ENCODE measurements at places on chromosomes 1 and 21.

DNA sequence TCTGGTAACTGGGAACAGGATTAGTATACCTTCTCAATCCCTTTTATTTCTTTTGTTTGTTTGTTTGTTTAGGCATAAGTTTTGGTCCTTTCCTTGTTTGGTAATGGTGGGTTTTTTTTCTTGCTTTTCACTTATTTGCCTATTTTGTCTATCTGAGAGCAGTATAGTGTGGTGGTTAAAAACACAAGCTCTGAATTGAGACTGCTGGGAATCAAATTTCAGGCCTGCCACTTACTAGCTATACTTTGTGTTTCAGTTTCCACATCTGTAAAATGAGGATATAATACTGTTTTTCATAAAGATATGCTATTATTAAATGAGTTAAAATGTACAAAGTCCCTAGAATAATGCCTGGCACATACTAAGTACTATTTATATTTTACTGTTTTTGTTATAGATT, 81.6 kb upstream of the IVNS1ABP start:
- DNase-seq: no peak

DNA sequence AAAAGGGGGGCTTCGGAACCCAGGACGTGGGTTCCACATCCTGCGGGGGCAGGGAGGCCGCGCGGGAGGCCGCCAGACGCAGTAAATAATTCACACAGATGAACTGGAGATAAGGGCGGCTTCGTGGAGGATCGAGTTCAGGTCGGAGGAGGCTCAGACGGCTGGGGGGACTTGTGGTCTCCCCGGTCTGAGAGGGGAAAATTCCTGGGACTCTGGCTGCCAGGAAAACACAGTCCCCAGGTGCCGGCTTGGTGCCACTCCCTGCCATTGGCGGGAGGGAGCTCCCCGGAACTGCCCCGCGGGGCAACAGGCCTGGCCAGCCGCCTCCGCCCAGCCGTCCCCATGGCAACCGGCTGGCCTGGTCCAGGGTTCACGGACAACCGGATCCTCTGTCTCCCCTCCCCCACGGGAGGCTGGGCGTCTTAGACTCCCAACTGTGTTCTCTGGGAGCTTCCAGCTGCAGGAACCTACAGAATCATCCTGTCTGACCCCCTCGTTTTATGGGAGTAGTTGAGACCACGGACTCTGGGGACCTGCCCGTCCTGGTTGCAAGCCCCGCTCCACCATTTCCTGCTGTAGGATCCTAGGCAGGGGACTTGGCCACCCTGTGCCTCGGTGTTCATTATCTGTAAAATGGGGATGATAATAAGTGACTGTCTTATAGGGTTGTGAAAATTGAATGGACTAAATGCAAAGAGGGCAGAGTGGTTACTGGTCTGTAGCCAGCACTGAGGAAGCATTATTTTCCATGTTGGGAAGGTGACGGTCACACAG, 9.6 kb downstream of the CAMK2N1 start:
- no peak for DNase-seq

GRCh38 chr1:192443616-192444015, 126.8 kb downstream of the RGS21 start:
- no peak for DNase-seq

- DNase-seq: no peak
Measured at GRCh38 chr1:183806675-183807074, 1.8 kb downstream of the RGL1 start.

GRCh38 chr21:14900611-14901010, 164.2 kb downstream of the NRIP1 start:
- DNase-seq: no peak

GRCh38 chr1:63877021-63877767, 103.4 kb downstream of the ROR1 start:
- DNase-seq: no peak

GRCh38 chr1:51799372-51799771, 79.2 kb downstream of the NRDC start:
- DNase-seq: no peak

DNA sequence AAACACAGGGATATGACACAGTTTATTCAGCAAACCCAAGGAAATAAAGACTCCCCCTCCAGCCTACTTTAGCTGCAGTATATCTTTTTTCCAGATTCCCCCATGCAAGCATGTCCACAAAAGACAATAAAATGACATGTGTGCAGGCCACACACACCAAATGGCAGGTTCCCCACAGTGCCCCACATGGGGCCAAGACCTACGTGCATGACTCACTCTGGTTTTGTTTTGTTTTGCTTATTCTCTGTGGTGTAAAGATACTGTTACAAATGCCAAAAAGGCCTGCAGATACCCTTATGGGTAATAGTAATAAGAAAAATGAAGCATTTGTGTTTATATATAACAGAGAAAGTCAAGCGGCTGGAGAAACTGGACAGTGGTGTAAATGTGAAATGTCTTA, 71.6 kb downstream of the RD3 start:
- DNase-seq: no peak

GRCh38 chr1:103267893-103268292, 159.6 kb upstream of the COL11A1 start:
- DNase-seq: no peak

DNA sequence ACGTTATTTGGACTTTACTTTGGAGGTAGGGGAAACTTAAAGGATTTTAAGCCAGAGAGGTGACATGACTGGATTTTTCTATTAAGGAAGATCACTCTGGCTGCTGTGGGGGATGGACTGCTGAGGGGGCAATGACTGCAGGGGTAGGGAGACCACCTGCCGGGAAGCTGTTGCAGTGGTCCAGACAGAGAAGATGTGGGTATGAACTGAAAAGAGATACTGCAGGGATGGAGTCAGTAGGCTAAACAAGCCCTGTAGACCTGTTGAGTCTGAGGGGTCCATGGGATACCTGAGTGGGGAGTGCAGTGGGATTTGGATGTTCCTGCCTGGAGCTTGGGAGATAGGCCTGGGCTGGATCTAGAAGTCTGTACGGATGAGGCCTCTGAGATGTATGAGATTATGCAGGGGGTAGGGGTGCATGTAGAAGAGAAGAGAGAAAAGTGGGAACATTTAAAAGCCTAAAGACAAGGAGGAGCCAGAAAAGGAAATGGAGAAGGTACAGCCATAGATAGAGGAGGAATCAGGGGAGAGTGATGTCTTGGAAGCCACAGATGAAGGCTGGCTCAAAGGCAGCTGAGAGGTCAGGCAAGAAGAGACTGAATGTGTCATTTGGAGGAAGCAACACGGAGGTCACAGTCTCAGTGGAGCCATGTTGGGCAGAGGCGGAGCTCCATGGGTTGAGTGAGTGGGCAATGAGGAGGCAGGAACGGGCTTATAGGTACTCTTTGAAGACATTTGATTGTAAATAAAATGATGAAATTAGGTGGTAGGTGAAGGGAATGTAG, 25.9 kb upstream of the KCNA2 start:
- no peak for DNase-seq

GRCh38 chr1:166089804-166090203, 77.0 kb downstream of the FAM78B start:
- DNase-seq: no peak

DNA sequence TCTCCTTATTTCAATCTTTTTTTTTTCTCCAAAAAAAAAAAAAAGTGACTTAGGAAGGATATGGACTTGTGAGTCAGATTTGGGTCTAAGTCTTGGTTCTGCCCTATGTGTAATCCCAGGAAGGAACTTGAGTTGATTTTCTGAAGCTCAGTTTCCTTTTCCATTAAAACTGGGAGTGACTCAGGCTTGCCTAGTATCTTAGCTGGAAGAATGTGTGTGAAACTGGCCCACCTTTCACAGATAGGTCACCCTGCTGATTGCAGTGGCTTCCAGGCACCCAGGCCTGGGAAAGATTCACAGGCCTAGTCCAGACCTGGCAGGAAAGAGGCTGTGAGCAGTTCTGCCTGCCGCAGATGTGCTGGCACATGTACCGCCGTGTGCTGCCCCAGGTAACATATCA, 218.3 kb upstream of the HOOK1 start:
- DNase-seq: no peak

DNA sequence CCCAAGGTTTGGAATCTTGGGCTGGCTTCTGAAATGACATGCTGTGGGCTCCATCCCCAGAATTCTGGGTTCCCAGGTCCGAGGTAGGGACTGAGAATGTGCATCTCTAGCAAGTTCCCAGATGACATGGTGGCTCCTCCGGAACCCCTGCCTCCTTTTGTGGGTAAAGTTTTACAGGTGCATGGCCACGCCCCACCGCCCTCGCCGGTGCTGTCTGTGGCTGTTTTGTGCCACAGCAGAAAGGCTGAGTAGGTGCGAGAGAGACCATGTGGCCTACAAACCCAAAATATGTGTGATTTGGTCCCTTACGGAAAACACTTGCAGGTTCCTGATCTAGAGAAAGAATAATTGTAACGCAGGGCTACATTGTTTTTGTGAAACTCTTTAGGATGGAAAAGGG, 30.9 kb downstream of the SKI start:
- peak; percentile 70 for DNase-seq

DNA sequence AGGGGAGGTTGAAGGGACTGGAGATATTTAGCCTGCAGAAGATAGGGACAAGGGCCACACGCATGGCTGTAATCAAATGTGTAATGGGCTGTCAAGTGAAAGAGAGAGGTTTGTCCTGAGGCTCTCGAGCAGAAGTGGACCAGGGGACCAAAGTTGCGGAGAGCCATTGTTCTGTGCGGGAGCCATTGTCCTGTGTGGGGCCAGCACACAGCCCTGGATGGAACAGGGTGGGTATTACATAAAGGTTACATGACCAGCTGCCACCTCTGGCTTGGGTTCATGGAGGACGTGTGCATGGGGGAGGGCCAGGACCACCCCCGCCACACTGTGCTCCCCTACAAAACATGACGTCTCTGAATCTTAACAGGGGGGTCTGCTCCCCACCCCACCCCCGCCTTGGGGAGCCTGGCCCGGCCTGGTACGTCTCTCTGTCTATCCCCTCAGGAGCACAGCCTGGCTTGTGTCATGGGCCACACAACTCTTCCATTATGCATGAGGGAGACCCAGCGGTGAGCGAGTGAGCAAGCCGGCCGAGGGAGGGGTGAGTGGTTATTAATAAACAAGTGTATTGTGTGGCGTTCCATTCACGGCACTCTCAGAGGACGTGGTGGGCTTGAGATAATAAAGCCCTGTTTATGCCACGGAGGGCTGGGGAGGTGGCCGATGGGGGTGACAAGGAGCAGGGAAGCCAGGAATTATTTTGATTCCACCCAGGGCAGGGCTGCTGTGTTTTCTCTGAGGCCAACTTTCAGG, at the start of gene NFASC:
NFASC (plus strand) TSS at position 703 of the 753 bp plus-strand sequence. CDS start 73,454 bp downstream, outside the sequence.
- DNase-seq: no peak

GRCh38 chr1:35572296-35572695, 818 bp upstream of the TFAP2E start:
- DNase-seq: no peak

DNA sequence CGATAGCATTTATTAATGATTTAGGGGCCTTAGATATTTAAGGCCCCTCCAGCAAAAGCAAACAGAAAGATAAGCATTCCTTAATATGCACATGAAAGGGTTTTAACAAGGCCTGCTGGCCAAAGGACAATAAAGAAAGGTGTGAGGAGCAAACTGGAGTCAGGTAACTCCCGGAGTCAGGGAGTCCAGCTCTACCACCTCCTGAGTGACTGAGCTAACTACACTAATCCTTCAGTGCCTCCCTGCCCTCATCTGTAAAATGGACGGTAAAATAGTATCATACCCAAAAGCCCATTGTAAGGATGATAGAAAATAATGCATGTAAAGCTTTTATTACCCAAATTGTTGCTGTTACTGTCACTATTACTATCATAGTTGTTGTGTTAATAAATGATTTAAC, 161.7 kb downstream of the SIPA1L2 start:
- no peak for DNase-seq

GRCh38 chr1:233086961-233087881, 136.8 kb downstream of the NTPCR start:
- no peak for DNase-seq

GRCh38 chr21:45112371-45112770, 38.0 kb downstream of the ADARB1 start:
- no peak for DNase-seq

- DNase-seq: no peak
Measured at GRCh38 chr1:32701951-32702598, 495 bp downstream of the SYNC start.

DNA sequence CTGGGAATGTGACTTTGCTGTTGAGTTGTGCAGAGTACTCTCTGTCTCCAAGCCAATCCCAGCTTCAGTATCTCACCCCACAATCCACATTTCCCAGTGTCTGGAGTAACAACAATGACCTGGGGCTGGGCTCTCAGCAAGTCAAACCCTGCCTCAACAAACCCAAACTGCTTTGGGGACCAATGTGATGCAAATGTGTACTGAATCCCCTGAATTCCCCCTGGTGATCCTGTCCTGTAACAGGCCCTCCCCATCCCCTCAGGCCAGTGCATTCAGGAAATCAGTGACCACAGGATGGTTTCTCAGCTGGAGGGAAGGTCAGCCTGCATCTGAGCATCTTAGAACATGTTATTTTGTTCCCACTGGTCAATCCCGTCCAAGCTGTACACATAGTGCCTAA, 36.7 kb upstream of the HAO2 start:
- no peak for DNase-seq

DNA sequence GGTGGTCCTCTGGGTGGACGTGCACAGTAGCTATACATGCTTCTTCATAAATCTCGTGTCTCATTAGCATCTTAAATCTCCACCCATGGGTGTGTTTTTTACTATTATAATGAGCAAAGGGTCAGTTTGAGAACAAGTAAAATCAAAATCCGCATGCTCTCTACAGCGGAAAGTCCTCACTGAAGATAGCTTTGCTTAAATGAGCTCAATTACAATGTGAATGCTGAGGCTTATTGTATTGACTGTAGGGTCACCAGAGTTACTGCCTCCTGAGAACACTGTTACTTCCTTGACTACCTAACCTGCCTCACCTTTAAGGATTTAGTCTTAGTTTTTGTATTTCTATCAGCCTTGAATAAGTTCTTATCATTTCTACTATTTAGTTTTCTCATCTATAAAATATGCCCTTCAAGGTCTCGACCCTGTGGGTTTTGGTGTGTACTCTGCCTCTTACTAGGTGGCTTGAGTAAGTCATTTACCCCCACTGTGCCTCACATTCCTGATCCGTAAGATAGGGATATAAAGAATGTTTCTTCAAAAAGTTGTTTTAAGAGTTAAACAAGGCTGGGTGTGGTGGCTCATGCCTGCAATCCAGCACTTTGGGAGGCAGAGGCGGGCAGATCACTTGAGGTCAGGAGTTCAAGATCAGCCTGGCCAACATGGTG, 7.9 kb downstream of the SLAMF7 start:
- no peak for DNase-seq

Data from memory B cell (primary cell).